ENCODE measurements at places on chromosomes 13 and 19.

GRCh38 chr19:54530866-54531265 lies 28.2 kb downstream of the LAIR2 start:
- DNase-seq, result no peak

DNA sequence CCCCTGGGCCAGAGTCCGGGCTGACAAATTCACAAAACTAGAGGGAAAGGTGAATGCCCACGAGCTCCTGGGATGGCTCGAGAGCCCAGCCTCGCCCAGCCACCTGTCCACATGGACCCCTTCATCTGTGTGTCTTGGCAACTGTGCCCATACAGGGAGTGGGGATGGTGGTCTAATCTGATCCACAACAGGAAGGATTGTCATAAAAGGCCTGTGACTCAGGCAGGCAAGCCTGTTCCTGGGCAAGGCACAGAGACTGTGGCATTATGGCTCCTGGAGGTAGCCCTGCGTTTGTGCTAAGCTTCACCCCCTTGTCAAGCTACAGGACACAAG lies 20.0 kb downstream of the CAPS start:
- no peak for DNase-seq

DNA sequence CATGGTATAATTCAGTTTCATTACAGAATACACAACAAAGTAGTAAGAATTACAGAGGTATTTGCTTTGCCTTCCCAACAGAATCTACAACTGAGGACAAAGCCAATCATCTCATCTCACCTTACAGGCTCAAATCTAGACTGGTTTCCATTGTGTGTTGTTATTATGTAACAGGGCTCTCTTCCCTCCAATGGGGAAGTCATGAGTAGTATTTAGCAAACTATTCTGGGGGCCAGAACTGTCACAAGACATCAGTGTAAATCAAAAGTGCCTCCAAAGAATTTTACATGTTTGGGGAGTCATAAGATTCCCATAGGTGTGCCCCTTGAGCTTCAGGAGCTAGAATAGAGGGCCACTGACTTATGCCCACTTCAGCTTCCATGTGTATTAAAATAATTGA lies 187.0 kb upstream of the EDNRB start:
- no peak for DNase-seq

GRCh38 chr13:72346716-72347115 lies 380.7 kb downstream of the MZT1 start:
- no peak for DNase-seq

DNA sequence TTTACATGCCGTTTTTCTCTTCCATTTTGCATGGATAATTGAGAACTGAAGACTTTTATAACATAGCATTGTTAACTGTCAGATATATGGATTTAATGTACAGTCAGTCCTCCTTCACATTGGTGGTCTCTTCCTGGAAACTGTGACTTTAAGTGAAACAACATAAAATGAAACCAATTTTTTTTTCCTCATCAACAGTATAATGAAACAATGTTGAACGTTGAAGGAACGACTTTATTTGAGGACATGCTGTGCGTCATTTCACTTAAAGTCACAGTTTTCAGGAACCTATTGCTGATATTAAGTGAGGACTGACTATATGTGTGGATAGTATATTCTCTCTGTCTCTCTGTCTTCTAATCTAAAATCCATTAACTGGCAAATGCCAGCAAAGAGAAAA lies 54.8 kb downstream of the COG3 start:
- DNase-seq, result no peak

GRCh38 chr19:48175578-48175977 lies 5.1 kb downstream of the ZSWIM9 start:
- no peak for DNase-seq

DNA sequence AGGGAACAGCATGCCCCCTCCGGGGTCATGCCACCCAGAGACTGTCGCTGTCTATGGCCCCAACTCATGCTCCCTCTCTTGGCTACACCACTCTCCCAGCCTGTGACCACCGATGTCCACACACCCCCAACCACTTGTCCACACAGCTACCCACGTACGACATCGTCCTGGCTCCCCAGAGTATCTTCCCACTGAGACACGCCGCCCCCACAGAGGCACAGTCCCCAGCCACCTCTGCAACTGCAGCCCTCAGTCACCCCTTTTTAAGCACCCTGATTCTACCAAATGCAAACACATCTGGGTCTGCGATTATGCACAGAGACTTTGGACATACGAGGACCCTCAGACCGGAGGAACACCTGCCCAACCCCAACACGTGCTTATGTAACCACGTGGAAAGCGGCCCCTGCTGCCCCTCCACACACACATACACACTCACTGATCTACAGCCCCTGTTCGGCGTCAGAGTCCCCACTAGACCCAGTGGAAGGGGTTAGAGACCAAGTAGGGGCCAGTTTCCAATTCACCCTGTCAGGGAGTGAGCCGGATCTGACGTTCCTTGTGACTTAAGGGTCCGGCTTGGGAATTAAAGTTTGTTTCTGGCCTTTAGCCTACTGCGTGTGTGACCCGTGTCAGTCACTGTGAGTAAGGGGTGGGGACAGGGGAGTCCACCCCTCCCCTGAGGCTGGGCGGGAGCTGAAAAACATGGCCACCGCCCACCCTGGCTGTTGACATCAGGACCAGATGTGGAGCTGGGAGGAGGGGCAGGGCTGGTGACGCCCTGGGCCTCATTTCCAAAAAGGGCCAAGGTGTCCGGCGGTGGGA lies 11.9 kb upstream of the AXL start:
- no peak for DNase-seq

- no peak for DNase-seq
Measured at GRCh38 chr13:35765366-35765765, 288.9 kb upstream of the MAB21L1 start.

DNA sequence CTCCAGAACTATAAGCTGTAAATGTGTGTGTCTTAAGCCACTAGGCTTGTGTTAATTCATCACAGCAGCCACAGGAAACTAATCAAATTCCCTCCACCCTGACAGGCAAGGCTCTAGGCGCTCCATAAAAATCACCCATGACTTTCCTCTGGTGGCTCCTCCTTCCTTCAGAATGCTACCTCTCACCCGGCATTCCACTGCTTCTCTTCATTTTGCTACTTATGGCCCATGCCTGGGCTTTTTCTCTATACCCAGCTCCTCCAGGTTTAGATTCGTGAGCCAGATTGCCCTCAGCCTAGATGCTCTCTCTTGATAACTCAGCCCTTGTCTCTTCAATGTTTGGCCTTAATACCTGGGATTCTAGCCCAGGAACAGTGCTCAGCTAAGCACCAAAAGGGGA lies 36.4 kb upstream of the MBNL2 start:
- DNase-seq, result no peak

GRCh38 chr13:29361716-29362115 lies 233.8 kb downstream of the SLC7A1 start:
- DNase-seq, result no peak

GRCh38 chr19:4183967-4184717 lies 1.7 kb downstream of the ANKRD24 start:
- DNase-seq, result no peak

DNA sequence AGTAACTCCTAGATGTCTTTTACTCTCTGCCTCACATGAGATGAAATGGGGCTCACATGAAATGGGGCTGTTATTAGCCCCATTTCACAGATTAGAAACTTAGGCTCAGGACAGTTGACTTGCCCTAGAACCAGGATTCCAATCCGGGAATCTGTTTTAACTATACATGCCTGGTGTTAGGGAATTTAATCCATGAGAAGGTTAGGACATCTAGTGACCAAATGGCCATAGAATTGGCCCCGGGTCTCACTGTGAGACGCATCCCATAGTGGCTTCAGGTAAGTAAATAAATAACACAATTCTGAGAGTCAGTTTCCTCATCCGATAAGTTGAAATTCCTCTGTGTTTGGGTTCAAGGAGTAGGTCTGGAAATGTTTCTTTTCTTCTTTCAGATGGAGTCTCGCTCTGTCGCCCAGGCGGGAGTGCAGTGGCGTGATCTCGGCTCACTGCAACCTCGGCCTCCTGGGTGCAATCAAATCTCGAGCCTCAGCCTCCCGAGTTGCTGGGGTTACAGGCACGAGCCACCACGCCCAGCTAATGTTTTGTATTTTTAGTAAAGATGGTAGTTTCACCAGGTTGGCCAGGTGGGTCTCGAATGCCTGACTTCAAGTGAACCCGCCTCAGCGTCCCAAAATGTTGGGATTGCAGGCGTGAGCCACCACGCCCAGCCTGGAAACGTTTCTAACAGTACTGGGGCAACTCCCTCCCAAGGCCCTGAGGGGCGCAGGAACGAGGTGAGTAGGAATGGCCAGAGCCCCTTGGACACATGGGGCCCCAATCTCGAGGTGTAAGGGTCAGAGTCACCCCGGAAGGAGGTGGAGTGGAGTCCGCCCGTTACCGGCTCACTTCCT lies 1.2 kb upstream of the ZNF574 start:
- no peak for DNase-seq

DNA sequence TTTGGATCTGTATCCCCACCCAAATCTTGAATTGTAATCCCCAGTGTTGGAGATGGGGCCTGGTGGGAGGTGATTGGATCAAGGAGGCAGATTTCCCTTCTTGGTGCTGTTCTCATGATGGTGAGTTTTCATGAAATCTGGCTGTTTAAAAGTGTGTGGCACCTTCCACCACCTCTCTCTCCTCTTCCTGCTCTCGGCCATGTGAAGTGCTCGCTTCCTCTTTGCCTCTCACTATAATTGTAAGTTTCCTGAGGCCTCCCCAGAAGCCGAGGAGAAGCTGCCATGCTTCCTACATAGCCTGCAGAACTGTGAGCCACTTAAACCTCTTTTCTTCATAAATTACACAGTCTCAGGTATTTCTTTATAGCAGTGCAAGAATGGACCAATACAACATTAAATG lies 15.7 kb downstream of the COMMD6 start:
- DNase-seq, result no peak

- DNase-seq, result no peak
Measured at GRCh38 chr13:100235311-100235901, 146.5 kb downstream of the PCCA start.

GRCh38 chr19:907183-907853 lies 5.7 kb downstream of the R3HDM4 start:
- DNase-seq, result no peak

DNA sequence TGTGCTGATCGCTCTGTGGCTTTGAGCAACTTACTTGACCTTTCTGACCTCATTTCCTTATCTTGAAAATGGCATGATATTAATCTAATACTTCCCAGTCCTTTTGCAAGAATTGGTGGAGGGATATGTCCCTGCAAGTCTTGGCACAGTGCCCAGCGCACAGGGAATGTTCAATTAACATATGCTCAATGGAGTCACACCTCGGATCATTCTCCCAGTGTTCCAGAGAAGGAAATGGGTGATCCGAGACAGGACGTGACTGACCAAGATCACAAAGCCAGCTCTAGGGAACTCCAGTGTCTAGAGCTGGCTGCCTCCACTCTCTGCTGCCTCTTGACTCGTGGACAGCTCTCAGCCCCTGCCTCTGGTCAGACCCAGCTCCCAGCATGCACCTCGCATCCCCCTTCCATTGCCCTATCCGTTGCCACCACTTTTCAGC lies 3.6 kb downstream of the CDC42EP5 start:
- DNase-seq, result no peak

DNA sequence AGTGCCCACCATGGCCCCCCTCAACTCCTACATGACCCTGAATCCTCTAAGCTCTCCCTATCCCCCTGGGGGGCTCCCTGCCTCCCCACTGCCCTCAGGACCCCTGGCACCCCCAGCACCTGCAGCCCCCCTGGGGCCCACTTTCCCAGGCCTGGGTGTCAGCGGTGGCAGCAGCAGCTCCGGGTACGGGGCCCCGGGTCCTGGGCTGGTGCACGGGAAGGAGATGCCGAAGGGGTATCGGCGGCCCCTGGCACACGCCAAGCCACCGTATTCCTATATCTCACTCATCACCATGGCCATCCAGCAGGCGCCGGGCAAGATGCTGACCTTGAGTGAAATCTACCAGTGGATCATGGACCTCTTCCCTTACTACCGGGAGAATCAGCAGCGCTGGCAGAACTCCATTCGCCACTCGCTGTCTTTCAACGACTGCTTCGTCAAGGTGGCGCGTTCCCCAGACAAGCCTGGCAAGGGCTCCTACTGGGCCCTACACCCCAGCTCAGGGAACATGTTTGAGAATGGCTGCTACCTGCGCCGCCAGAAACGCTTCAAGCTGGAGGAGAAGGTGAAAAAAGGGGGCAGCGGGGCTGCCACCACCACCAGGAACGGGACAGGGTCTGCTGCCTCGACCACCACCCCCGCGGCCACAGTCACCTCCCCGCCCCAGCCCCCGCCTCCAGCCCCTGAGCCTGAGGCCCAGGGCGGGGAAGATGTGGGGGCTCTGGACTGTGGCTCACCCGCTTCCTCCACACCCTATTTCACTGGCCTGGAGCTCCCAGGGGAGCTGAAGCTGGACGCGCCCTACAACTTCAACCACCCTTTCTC lies 8.2 kb downstream of the FOXA3 start:
- no peak for DNase-seq

DNA sequence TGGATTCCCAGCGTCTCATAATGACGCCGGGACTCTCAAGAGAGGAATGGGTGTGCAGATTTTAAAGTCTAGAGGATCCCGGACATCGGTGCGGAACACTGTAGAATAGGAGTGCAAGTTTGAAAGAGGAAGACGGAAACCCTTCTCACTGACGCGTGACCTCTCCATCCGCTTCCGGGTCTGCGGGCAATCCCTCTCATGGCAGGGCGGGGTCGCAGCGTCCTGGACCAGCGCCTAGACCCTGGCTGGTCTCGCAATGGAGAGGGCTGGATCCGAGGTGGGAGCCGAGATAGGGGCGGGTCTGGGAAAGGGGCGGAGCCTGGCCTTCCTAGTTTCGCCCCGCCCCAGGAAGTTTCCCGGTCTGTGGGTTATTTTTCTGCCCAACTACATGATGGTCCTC lies 4.6 kb upstream of the ZNF845 start:
- no peak for DNase-seq

DNA sequence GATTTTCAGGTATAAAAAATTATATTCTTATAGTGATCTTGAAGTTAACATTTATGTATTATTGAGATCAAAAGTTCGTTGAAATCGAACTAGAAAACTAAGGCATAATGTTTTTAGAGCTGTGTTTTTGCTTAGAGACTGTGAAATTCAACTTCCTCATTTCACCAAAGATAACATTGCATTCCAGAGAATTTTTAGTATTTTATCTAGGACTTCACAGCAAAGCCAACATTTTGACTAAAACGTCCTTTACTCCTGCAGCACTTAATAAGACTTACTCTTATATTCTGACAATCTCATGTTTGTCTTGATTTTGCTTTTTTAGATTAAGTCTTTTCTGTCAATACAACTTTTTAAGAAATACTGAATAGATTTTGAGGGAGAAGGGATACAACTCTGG lies 4.7 kb downstream of the KCTD4 start:
- no peak for DNase-seq

- no peak for DNase-seq
Measured at GRCh38 chr13:43005460-43006236, 13.6 kb upstream of the EPSTI1 start.

GRCh38 chr19:5365905-5366304 lies 25.3 kb upstream of the PTPRS start:
- DNase-seq, result no peak

All from iPS DF 6.9 (cell line).